ENCODE measurements at places on chromosomes 4 and X.

GRCh38 chr4:7762376-7763030 lies 177.2 kb downstream of the AFAP1 start:
- no peak for DNase-seq

- peak; percentile 90 for DNase-seq
Observed at GRCh38 chr4:140296335-140297220, 76.9 kb upstream of the SCOC start.

- peak; percentile 37 for DNase-seq
Observed at GRCh38 chrX:44871931-44872820, 812 bp upstream of the KDM6A start.

DNA sequence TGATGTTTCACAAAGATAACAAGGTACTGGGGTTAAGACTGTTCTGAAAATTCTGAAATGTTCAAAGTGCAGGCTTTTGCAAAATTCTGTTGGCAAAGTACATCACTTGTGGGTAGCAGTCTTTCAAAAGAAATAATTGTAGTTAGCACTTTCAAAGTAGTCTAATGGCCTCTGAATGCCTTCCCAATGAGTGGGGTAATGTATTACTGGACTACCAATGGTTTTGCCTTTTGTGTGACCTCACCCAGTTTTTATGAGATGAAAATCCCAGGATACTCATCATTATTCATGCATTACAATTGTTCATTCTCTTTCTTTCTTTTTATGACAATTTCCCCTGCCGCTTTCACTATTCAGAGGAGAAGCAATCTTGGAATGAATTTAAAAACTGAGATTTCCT lies 686.1 kb downstream of the GLUD2 start:
- peak; percentile 0 for DNase-seq

DNA sequence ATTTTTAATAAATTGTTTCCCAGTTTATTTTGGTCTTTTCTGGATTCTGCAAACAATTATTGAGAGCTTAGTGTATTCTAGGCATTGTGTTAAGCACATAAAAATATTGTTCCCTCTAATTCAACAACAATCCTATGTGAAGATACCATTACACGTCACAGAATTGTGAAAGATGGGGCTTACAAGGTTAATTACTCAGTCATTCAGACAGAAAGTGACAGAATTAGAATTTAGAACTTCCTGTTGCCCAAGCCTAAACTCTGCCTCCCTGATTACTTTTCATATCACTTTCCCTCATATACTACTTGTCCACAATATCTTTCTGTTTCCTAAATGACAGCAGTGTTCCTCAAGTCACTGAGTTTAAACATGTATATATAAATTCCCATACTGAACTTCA lies 186.7 kb upstream of the VEGFC start:
- DNase-seq = peak; percentile 19

GRCh38 chrX:105150557-105150956 lies 69.9 kb downstream of the TEX13A start:
- DNase-seq = peak; percentile 0

GRCh38 chrX:12950851-12951594 lies 23.9 kb upstream of the TMSB4X start:
- no peak for DNase-seq

DNA sequence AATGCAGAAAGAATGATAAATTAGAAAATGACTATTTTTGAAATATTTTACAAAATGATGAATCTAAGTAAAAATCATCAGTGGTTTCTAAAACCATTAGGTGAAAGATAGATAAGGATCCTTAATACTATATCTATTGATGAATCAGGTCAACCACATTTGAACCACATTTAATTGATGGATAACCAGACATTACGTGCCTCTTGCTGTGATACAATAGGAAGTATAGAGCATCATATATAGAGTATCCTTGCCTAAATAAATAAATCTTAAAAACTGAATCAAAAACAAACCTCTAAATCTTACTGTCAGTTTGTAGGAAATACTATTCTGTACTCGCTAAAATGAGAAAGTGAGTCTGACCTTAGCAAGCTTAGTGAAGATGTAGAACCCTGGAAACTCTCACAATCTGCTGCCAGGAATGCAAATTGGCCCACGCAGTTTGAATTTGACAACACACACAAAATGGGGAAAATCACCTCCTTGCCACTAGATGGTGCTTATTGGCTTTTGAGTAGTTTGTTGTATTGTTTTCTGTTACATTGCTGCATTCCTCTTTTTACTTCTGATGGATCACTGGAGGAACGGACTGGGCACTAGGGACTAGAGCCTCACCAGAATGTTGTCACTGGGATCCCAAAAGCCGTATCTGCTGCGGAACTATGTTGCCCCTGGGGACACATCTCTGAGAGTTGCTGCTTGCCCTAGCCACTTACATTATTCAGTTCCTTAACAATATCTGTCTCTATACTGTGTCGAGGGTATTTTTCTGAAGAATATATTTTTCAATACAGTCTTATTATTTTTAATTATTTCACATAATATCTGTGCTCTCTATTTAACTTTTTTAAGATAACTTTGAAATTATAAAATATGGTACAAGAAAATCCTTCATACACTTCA lies 25.4 kb upstream of the SLAIN2 start:
- peak; percentile 72 for DNase-seq

DNA sequence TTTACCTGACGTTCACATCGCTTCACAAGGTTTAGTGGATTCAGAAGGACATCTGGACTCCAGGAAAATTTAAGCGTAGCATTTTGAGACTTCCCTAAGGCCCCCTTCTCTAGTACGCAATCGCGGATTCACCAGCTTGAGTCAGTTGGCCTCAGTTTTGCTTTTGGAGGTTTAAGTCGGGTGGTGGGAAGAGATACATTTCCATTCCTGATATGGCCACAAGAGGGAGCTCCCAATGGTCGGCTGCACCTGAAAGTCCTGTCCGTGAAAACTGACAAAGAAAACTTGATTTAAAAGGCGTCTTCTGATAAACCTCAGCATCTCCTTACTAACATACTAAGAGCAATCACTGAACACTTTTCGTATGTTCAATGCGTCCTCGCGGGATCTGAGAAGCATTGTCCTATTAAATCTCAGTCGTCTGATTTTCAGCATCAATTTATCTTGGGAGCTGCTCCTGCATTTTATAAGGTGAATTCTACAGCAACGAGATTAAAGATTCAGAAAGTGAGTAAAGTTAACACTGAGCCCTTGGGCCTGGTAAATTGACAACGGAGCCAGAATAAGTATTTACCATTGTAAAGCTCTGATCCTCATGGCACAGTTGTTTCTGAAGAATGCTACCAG lies 50.6 kb downstream of the LGI2 start:
- peak; percentile 63 for DNase-seq

DNA sequence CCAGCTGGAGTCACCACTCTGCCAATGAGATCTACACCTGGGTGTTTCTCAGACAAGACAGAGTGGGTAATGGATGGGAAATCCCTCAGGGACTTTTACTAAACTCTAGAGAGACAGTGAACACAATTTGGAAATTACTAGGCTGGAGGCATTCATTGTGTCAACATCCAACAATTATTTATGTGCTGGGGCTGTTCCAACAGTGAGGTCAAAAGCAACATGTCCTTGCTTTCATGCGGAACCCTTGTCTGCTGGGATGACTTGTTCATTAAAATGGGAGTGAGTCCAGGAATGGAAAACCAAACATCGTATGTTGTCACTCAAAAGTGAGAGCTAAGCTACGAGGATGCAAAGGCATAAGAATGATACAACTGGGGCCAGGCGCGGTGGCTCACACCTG lies 54.0 kb downstream of the DRD5 start:
- DNase-seq = no peak

GRCh38 chr4:183074288-183074990 lies 24.6 kb upstream of the WWC2 start:
- no peak for DNase-seq

DNA sequence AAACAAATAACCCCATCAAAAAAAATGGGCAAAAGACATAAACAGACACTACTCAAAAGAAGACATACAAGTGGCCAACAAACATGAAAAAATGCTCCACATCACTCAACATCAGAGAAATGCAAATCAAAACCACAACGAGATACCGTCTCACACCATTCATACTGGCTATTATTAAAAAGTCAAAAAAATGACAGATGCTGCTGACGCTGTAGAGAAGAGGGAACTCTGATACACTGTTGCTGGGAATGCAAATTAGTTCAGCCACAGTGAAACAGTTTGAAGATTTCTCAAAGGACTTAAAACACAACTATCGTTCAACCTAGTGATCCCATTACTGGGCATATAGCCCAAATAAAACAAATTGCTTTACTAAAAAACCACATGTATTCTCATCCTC lies 671.2 kb upstream of the FTHL17 start:
- no peak for DNase-seq

- no peak for DNase-seq
Observed at GRCh38 chr4:138804711-138805110, 210.9 kb upstream of the NOCT start.

GRCh38 chr4:22986262-22986661 lies 293.5 kb downstream of the GBA3 start:
- no peak for DNase-seq

GRCh38 chr4:149140841-149141240 lies 674.8 kb downstream of the IQCM start:
- peak; percentile 29 for DNase-seq

DNA sequence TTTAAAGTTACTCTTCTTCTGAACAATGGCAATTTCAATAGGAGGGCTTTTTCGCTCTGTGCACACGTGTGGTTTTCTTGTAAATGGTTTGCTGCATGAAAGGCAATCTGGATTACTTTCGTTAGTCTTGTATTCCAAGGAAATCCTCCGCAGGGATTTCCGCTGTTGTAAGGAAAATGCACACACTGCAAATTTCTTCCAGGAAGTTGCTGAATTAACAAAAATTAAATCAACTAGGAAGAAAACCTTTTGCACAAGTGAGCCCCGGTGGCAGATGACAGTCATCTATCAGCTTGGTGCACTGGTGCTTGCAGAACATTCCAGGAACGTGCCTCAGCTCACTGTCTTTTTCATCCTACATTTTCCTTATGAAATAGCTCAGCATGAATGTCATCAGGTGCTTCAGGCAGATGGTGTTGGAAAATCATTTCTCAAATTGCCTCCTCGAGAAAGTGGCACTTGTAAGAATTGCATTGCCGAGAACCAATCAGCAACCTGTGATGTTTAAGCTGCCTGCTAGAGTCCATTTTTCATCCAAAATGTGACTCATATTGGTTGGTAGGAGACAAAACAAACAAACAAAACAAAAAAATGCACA lies 272.4 kb upstream of the VCX start:
- DNase-seq = no peak

GRCh38 chrX:20143111-20143510 lies 1.5 kb upstream of the EIF1AX start:
- DNase-seq = no peak

Measured in fibroblast of villous mesenchyme (primary cell).